ENCODE measurements at places on chromosomes 2 and 18.

DNA sequence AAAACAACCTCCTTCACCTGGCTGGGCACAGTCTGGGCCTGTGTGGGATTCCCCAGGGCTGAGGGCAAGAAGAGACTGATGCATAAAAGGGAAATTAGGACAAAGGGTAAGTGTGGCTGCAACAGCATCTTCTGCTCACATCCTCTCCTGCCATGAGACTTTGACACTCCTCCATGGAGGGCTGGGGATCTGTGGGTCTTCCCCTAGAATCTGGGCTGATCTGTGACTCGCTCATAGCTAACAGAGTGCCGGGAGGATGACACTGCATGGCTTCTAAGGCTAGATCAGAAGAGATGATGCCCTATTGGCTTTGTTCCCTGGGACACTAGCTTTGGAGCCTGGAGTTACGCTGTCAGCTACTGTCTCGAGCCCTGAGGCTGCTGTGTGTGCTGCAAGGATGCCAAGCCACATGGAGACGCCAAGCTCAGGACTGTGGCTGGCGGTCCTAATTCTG lies 24.3 kb downstream of the MOCOS start:
- DNase-seq: no peak

- DNase-seq: no peak
Measured at GRCh38 chr18:3148930-3149535, 70.7 kb downstream of the MYOM1 start.

DNA sequence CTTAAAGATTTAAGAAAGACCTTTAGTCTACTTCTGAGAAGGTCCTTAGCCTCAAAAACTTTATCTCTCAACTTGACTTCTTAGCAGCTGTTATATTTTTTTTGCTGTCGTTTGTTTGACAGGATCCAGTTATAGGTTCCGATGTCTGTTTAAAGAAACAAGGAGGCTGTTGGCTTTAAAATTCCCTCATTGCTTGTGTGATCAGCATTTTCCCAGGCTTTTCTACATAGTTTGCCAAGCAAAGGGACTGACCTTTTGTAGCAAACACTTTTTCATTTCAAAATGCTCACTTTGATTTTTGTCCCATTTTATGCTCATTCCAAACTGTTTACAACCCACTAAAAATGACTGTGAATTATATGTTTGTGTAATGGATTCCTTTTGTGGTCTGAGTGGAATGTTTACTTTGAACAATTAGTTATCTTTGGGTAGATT lies 394.9 kb downstream of the ARHGAP15 start:
- DNase-seq: no peak

GRCh38 chr2:8374782-8375181 lies 307.1 kb upstream of the ID2 start:
- DNase-seq: no peak

GRCh38 chr2:84823788-84824187 lies 57.1 kb downstream of the TRABD2A start:
- no peak for DNase-seq

- DNase-seq: no peak
Measured at GRCh38 chr2:18276583-18277075, 283.8 kb downstream of the RDH14 start.

DNA sequence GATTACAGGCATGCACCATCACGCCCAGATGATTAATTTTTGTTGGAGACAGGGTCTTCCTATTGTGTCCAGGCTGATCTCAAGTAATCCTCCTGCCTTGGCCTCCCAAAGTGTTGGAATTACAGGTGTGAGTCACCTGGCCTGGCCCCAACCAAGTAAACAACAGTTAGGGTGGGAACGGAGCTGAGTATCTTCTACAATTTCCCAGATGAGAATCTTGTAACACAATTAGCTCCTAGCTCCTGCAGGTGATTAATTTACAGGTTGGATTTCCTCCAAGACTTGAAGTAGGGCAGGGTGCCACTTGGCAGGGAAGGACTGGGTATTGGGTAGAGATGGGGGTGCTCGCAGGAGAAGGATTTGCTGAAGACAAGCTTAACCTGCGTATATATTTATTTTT lies 17.8 kb downstream of the NLRC4 start:
- DNase-seq: no peak

DNA sequence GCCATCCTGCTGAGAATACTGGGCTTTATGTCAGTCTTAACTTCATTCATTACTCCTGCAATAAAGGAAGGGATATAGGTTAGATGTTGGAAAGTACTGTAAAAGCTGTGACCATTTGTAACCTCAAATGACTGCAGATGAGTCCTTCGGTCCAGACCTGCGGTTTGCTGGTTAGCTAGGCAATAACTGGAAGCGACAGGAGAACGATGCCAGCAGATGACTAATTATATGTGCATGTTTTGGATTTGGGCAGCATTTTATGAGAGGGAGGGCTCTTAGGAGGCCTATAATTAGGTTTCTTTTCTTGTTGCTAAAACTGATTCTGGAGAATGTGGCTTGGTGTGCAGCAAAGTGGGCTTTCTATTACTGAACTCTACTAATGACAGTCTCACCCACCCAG lies 205.6 kb downstream of the TMEM182 start:
- no peak for DNase-seq

DNA sequence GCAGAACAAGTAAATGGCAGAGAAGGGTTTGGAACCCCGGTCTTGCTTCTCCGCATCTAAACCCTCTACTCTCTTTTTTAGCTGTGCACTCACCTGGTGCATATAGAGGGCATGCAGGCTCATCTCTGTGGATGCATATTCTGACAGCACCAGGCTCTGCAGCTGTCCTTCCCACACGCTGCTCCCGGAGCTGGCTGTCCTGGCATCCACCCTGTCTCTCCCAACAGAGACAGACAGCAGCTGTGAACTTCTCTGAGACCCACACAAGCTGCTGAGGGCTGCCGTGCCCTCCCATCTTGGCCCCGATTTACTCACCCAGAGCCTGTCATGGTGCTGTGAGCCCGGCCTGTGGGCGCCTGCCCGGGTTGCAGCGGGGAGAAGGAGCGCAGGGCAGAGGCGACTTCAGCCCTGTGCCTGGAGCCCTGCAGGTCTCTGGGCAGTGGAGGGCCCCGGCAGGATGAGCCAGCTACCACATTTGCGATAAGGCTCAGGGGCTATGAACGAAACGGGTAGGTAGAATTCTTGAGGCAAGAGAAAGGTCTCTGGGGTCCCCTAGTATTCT lies 3.3 kb upstream of the ABCB6 start:
- DNase-seq: no peak

- no peak for DNase-seq
Measured at GRCh38 chr18:21309248-21309647, 67.2 kb downstream of the GREB1L start.

DNA sequence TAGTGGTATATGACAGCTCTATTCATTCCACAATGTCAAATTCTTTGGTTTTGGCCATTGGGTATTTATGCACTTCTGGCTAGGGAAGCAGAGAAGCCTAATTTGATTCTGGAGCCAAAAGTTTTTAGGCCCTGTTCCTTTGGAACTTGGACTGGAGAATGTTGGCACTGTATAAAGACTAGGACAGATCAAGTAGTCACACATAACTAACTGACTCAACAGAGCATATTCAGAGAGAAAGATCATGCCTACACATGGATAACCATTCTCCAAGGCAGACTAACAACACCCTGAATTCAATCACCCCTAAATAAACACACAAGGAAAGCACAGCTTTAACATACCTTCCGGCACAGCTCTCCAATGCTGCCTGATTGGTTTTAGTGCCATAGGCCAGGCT lies 62.9 kb downstream of the ARHGAP15 start:
- DNase-seq: no peak

GRCh38 chr2:32947484-32948143 lies 861 bp downstream of the LTBP1 start:
- no peak for DNase-seq

GRCh38 chr2:51065276-51065675 lies 33.3 kb upstream of the NRXN1 start:
- DNase-seq: no peak

DNA sequence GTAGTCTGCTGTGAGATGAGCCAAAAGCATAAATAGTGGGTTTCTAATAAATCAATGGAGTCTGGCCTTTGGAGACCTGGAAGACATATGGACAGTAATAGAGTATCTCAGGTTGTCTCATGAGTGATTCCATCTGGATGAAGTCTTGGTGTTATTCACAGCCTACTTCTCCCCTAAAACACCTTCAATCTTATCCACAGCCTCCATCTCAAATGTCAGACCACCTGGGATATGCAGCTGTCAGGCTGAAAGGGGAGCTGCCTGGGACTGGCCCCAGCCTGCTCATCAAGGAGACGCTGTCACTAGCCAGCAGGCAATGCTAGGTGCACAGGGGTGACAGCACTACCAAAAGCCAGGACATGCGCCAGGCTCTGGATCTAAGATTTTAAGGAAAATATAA lies 684.0 kb upstream of the ZEB2 start:
- no peak for DNase-seq

- no peak for DNase-seq
Measured at GRCh38 chr2:6982449-6982848, 65.2 kb downstream of the RNF144A start.

GRCh38 chr2:144683966-144684365 lies 164.0 kb upstream of the ZEB2 start:
- no peak for DNase-seq

DNA sequence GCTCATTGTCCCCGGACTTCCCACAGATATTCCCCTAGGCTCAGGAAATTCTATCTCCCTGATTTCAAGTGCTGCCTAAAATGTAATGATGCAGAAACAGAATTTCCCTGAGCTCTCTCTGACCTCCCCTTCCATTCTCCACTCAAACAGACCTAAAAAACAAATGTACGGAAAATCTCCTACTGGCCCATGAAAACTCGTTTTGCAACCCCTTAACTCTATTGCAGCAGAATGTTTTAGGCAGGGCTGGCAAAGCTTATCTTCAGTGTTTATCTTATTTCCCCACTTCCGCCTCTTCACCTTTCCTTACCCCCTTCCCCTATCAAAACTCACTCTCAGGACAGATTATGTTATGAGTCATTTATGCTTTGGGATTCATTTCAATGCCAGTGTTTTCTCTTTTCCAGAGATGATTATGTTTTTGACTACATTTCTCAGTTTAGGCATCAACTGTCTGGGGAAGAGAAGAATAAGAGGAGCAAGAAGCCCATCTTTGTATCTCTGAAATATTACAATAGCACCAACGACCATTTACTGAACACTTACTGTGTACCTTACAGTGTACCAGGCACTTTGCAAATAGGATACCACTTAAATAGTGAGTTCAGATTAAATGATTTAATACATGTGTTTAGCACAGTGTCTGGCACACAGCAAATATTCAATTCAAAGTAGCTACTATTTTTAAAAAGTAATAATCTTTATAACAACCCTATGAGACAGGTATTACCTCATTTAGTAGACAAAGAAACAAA lies 53.9 kb upstream of the STPG4 start:
- DNase-seq: no peak

DNA sequence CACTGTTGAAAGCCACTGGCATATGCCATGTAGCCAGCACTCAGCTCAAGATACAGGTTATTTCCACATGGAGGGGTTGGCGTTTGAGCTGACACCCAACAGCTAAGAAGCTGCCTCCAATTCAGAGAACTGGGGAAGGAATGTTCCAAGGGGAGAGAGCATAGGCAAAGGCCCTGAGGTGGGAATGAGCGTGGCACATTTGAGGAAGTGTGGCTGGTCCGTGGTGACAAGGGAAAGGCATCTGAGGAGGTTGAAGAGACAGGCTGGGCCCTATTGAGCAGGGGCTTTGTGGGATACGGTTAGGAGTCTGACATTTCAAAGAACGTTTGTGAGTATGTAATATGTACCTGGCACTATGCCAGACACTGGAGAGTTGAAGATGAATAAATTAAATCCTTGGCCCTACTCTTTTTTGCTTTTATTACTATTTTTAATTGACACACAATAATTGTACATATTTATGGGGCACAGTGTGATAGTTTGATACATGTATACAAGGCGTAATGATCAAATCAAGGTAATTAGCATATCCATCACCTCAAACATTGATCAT lies 27.6 kb upstream of the TMBIM1 start:
- no peak for DNase-seq
